Neural progenitor cell (in vitro differentiated cells): ENCODE measurements at places on chromosomes 2 and 18.

DNA sequence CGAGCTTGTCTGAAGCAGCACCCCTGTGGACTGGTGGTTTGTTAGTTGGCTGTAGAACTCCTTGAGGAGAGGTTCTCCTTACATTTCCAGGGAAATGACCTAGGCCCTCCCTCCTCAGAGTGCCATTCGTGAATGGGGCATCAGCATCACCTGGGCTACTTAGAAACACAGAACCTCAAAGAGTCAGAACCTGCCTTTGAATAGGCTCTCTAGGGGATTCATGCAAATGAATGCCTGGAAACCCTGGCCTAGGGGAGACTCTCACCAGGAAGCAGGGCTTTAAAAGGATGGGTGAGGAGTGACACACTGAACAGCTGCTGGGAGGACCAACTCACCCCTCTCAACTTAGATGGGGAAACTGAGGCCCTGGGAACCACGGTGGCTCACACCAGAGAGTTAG, 2.1 kb upstream of the MOCOS start:
- DNase-seq: no peak

DNA sequence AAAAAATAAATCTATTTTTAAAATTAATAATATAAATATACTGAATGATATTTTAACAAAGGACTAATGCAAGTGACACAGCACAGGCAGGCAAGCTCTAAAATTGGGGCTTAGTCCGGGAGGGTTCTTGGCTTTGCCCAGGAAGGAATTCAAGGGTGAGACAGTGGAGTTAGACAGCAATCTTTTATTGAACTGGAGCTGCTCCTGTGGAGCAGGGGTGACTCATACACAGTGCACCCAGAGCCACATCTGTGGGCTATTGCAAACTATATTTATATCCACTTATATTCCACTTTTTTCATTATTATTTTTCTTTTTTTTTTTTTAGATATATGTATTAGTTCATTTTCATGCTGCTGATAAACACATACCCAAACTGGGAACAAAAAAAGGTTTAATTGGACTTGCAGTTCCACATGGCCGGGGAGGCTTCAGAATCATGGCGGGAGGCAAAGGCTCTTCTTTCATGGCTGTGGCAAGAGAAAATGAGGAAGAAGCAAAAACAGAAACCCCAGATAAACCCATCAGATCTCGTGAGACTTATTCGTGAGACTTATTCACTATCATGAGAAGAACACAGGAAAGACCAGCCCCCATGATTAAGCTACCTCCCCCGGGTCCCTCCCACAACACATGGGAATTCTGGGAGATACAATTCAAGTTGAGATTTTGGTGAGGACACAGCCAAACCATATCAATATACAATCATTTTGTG, 437.1 kb downstream of the BCL11A start:
- no peak for DNase-seq

GRCh38 chr2:140667203-140667602, 1463.6 kb downstream of the LRP1B start:
- no peak for DNase-seq

- DNase-seq: no peak
Observed at GRCh38 chr2:109215866-109216265, 86.9 kb downstream of the SH3RF3 start.

DNA sequence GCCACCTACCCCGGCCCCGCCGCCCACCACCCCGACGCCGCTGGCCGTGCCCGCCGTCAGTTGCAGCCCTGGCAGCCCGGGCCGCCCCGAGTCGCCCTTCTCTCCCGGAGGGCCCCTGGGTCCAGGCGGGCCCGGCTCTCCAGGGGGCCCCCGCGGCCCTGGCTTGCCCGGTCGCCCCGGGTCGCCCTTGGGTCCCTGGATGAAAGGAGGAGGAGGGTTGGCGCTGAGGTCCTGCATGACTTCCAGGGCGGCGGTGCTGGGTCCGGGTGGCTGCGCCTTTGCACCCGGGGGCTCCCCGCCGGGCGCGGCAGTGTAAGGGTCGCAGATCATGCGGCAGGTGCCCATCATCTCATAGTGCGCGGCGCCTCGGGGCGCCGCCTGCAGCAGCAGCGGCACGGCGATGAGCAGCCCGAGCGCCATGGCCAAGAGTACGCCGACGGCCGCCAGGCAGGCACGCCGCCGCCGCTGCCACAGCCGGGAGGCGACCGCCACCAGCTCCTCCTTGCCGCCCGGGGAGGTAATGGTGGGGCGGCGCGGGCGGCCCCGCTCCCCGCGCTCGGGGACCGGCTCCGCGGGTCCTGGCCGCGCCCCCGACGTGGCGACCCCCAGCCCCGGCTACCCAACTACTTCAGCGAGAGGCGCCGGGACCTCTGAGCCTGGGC, 570 bp downstream of the C1QL2 start:
- DNase-seq: peak; percentile 24

DNA sequence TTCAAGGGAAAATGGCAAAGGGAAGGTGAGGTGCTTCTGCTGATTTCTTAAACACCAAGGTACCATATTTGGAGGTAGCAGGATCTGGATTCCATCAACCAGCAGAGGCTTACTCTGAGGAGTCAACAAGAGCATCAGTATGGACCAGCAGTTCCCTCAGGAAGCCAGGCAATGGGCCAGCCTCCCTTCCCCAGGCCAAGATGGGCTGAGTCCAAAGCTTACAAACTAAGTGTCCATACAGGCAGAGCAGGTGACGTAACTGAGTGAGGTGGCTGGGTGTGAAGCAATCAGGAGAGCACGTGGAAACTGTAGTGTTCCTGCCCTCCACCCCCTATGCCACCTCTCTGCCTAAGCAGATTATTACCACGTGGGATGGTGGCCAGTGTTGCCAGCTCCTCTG, 134.2 kb upstream of the HNRNPA3 start:
- DNase-seq: no peak

DNA sequence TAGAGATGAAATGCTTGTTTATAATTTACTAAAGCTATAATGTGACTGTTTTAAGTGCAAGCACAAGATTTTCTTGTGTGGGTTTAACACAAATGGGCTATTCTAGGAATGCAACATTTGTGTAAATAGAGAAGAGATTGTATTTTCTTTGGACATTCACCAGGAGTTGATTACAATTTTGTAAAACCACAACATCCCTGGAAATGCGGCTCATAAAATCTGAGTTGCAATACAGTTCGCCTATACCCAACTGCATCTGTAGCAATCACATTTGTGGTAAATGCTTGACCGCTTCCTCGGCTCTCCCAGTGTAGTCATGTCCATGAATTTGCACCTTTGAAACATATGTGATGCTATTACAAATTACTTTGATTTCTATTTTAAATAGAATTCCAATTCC, 348.7 kb upstream of the CDH20 start:
- no peak for DNase-seq

- DNase-seq: no peak
Observed at GRCh38 chr18:26440644-26441043, 107.7 kb downstream of the KCTD1 start.

DNA sequence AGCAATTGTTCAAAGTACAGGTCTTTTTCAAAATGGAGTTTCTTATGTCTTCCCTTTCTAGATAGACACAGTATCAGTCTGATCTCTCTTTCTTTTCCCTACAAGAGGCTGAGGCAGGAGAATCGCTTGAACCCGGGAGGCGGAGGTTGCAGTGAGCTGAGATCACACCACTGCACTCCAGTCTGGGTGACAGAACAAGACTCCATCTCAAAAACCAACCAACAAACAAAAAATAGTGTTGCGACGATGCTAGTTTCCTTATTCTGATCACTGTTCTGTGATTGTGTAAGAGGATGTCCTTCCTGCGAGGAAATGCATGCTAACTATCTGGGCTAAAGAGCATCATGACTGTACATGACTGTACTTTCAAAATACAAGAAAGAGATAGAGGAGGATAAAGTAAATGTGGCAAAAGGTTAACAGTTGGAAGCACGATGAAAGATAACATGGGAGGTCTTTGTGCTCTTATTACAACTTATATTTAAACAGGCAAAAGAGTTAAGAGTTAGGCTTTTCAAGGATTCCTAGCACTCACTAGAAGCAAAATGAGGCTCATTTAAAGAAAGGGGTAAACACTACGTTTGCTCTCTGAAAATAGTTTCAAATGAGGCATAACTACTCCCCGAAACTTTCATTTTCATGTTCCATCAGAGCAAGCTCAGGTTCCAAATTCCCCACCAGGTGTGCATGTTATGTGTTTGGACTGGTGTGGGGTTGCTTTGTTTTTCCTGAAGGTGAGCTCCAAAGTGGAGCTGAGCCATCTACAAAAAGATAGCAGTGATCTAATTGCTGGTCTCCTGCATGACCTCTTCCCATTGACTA, 23.8 kb downstream of the SOWAHC start:
- no peak for DNase-seq
